ENCODE measurements at places on chromosomes 7 and 10.

- DNase-seq, result no peak
Measured at GRCh38 chr10:69047111-69047832, 40.6 kb upstream of the SRGN start.

GRCh38 chr7:29976266-29976665, 13.3 kb downstream of the SCRN1 start:
- DNase-seq, result no peak

- DNase-seq, result no peak
Measured at GRCh38 chr7:39184391-39184790, 206.7 kb downstream of the POU6F2 start.

GRCh38 chr10:21675157-21675796, 141.2 kb downstream of the MLLT10 start:
- peak; percentile 22 for DNase-seq

DNA sequence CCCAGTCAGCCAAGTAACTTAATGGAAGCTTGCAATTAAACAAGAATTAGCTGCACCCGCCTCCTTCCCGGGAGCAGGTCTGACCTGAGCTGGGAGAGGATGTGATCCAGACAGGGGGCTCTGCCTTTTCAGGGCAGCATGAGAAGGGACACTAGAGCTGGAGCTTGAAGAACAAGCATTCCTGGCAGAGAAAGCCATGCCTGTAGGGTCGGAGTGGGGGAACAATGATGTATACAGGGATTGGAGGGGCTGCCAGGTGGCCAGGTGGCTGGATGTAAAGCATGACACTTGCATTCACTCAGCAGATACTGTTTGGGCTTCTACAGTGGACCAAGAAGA, 112.5 kb downstream of the GRK5 start:
- no peak for DNase-seq

- no peak for DNase-seq
Measured at GRCh38 chr10:126955934-126956711, 50.9 kb downstream of the DOCK1 start.

Data from iPS DF 6.9 (cell line).